Caco-2 (cell line): ENCODE measurements at places on chromosomes 13 and 19. TPM values are rescaled to one million over a fixed set of nuclear protein-coding genes. Genes with fewer than 3 reads are reported as not detected.

- DNase-seq, result no peak
These were observed 7.8 kb downstream of the SMARCA4 start for GRCh38 chr19:10968527-10969135.

C1QTNF9 gene
- total RNA-seq, result not detected in 2 replicates

PGLYRP2 gene
- not detected in 2 replicates for total RNA-seq

DNA sequence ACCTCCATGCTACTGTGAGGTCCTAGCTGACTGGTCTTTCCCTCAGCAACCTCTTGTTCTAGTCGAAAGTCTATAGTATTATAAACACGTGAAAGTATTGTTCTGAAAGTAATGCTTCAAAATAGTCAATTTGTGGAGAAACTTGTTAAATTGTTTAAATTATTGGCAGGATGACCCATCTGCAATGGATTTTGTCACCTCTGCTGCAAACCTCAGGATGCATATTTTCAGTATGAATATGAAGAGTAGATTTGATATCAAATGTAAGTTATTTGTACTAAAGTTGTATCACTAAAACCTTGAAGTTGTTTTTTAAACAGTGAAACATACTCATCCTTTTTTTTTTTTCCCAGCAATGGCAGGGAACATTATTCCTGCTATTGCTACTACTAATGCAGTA lies 25.9 kb downstream of the UBA2 start:
- no peak for DNase-seq
